ENCODE measurements at places on chromosomes 2 and 18.
A peak's percentile ranks its signal among the peaks of the same experiment; 100 is the strongest.

- no peak for DNase-seq
These were observed 58.5 kb downstream of the ROCK1 start for GRCh38 chr18:21053127-21053526.

- DNase-seq: no peak
These were observed 221.3 kb downstream of the FHOD3 start for GRCh38 chr18:36518839-36519238.

DNA sequence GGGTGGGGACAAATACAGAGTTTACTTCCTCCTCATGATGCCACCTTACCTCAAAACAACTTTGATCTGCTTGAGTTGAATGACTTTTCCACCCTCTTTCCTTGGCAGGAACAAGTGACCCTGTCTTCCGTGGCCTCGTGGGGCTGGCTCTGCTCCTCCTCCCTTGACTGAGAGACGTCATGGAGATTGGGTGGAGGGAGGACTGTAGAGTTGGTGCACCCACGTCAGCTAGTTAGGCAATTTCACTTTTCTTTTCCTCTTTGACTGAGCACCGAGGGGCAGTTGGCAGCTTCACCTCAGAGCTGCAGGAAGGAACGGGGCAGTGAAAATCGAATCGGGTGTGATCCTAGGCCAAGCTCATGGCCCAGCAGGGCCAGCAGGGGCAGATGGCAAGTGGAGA is at the start of gene SP140:
Gene SP140 (plus strand): TSS at position 251 of the 400 bp plus-strand sequence. CDS start 109 bp downstream, at position 360.
- DNase-seq: peak; percentile 76

DNA sequence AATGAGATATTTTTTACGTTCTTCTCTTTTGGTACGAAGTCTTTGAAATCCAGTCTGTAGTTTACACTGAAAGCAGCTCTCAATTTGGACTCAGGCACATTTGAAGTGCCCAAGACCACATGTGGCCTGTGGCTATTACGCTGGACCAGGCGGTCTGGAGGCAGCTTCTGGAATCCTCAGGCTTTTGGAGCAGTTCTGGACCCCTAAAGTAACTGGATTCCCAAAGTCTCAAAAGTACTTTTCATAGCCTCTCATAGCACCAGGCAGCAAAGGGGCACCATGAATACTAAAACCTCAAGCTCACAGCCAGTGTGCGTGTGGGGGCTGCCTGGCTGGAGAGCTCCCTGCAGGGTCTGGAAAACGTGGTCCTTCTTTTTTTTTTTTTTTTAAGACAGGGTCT is 119.0 kb downstream of the SMAD7 start:
- no peak for DNase-seq

- no peak for DNase-seq
These were observed 86.0 kb downstream of the SPP2 start for GRCh38 chr2:234136461-234136860.

DNA sequence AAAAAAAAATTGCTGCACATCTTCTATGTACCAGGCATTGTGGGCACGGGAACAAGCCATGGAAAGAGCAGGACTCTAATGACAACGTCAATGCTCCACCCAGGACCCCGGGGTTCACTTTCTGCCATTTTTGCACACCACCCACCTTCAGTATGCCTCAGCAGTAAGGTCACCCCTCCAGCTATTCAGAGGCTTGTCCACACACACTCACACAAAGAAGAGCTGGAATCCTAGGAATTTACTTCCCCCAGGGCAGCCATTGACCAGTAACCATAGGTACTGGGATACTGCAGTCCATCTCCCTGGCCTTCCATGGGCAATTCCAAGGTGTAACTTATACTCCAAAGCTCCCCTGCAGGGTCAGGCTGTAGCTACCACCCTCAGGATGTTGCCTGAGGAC is 170.8 kb downstream of the SUCLG1 start:
- no peak for DNase-seq

DNA sequence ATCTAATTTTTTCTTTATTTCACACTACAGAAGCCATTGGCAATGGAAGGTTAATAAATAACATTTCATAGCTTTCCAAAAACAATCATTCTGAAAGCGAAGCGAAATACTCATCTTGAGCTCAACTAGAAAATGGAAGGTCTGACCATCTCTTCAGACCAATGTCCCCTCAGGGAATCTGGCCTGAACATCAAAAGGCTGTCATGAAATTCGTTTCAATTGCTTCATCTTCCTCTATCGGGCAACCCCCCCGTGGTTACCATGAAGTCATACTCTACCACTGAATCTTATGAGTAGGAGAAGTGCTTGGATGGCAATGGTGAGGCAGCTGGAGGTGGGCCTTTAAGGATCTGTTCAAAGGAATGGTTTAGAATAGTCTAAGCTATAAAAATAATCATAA is 22.9 kb upstream of the CYTIP start:
- DNase-seq: peak; percentile 63

- DNase-seq: no peak
These were observed 20.5 kb downstream of the TMEM18 start for GRCh38 chr2:656676-657075.

DNA sequence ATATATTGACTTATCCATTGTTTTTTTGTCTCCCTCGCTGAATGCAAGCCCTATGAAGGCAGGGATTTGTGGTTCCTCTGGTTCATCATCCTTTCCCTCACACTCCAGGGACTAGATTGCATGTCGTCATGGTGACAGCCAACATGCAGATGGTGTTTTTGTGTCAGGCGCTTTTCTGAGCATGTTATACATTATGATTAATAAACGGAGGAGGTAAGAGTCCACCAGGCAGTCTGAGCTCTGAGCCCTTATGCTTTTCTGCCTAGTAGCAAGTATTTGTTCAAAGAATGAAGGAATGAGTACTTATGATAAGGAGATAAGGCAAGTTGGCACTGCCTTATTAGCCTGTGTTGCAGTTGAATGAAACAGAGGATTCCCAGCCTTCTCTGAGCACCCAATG is 181.6 kb downstream of the MGAT5 start:
- DNase-seq: no peak

GRCh38 chr2:143740431-143740830 is 611.2 kb downstream of the ARHGAP15 start:
- no peak for DNase-seq

GRCh38 chr2:15814403-15814802 is 125.9 kb upstream of the MYCN start:
- no peak for DNase-seq

- DNase-seq: no peak
These were observed 73.1 kb downstream of the HDAC4 start for GRCh38 chr2:239327536-239328350.

- peak; percentile 9 for DNase-seq
These were observed 106.3 kb downstream of the GYPC start for GRCh38 chr2:126761981-126762878.

DNA sequence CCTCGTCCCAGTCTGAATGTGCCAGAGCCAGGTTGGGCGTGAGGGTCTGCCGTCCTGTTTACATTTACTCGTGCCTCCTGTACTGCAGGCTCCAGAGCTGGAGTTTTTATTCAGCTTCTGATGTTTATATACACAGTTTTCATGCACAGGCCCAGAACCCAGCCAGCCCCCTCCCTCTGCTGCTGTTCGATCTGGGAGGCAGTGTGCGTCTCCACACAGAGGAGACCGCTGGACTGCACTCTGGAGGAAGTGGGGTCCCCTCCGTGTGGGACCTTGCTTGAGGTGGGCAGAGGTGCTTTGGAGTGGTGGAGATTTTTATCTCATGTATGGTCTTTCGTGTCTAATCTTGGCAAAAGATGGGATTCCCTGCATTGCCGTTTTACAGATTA is 90.6 kb downstream of the GLI2 start:
- no peak for DNase-seq

GRCh38 chr2:176764921-176765320 is 447.7 kb upstream of the HNRNPA3 start:
- DNase-seq: no peak

- DNase-seq: no peak
These were observed 554.4 kb downstream of the FBXO15 start for GRCh38 chr18:73593207-73593606.

DNA sequence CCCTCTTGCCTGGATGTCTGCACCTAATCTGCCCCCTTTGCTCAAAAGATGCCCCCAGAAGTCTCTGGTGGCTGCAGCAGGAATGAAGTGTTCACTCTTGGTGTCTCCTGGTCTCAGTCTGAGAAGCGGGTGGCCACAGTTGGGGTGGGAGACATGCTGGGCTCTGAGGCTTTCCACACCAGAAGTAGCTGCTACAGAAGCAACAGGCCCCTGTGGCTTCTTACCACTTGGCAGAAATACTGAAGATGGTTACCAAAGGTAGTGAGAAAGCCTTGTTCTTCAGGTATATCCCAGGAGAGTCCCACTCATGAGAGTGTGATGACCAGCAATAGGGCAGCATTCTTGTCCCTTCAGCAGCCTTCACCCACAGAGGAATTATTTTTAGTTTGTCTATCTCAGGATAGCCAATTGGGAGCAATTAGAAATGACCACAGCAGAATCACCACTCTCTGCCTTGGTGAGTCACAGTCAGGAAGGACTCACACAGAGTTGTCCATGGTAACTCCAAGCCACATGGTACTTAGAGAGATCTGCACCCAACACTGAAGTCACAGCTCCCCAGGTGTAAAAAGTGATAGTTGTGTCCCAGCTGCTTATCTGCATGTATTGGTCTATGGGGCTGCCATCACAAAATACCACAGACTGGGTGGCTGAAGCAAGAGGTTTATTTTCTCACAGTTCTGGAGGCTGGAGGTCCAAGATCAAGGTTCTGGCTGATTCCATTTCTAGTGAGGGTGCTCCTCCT is 169.8 kb upstream of the ID2 start:
- DNase-seq: peak; percentile 73

- DNase-seq: peak; percentile 85
These were observed 73.2 kb downstream of the MBP start for GRCh38 chr18:77059294-77059916.

Measured in suppressor macrophage (primary cell).